Stimulated activated CD8-positive, alpha-beta memory T cell treated with anti-CD3 and anti-CD28 coated beads, Interleukin-15, amount 100 ng/mL, for 1 hour (primary cell): ENCODE measurements at places on chromosomes 12 and 14.

DNA sequence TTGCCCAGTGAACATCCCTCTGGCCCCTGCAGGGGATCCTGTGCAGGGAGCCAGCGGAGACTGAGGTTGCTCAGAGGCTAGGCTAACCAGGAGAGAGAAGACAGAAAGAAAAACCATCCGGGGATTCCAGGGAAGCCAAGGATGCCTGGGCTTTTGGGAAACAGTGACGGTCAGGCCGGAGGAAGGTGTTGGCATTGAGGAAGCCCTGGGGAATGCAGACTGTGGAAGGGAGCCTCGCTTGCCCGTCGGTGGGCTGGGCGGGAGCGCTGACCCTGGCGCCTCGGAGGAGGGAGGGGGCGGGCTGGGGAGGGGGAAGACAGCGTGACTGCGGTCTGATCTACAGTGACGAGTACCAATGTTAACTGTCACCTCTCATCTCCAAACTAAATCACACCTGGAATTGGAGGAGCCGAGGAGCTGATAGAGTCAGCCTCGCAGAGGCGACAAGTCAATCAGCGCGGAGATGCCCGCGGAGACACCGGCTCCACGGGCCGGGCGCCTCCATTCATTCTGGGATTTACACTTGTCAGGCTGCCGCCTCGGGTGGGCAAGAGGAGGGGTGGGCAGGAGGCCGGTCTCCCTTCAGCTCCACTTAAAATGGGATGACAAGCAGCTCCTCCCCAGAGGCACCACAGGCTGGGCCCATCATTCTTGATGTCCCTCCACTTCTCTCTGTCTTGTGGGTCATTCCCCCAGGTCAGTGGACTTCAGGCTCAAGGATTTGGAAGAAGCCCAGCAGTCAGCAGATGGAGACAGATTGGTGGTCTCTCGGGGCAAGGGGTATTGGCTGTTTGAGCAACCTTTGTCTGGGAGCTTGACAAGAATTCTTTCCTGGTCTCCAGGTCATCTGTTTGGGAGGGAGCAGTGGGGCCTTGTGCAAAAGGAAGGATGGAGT lies 20.4 kb upstream of the GPATCH2L start:
- DNase-seq, result no peak

GRCh38 chr12:8917751-8918150 lies 3.4 kb downstream of the PHC1 start:
- no peak for DNase-seq

- no peak for DNase-seq
These were observed 21.8 kb upstream of the EIF2B2 start for GRCh38 chr14:74980731-74981461.

- DNase-seq, result no peak
These were observed 11.2 kb downstream of the C2CD5 start for GRCh38 chr12:22533155-22533554.

- no peak for DNase-seq
These were observed 12.5 kb downstream of the EGLN3 start for GRCh38 chr14:33938131-33938949.

DNA sequence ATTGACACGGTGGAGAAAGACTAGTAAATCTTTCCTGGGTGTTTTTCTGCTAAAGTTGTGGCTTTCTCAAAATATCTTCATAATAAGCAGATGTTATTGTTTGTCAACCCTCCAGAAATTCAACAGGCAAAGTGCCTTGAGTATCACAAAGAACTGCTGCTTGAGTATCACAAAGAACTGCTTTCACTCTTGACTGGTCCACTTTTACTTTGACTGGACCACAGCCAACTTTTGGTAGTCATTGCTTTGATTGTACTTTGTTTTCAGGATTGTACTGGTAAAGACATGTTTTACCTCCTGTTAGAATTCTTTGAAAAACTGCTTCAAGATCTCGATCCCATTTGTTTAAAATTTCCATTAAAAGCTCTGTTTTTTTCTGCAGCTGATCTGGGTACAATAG lies 62.6 kb downstream of the PDZRN4 start:
- no peak for DNase-seq

GRCh38 chr14:70156592-70156991 lies 32.2 kb downstream of the SLC8A3 start:
- DNase-seq, result no peak

GRCh38 chr12:32205731-32206130 lies 99.1 kb downstream of the BICD1 start:
- no peak for DNase-seq

- no peak for DNase-seq
These were observed 66.0 kb upstream of the GALNT9 start for GRCh38 chr12:132395192-132395907.

- no peak for DNase-seq
These were observed 1.5 kb upstream of the PPP1CC start for GRCh38 chr12:110744151-110744571.

DNA sequence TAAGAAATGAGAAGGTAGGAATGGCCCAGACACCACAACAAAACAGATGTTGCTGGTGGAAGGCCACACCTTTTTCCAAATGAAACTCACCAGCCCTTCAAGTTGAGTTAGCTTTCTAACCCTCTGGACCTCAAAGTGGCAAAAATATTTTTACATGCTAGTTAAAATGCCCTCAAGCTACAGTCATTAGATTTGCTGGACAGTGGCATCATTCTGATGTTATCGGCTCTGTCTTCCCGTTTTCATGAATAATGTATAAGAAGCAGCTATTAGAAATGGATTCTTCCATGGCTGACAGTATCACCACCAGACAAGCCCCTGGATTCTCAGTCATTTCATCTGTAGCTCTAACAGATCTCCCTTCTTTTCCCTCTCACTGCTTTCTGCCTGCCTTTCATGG lies 37.1 kb upstream of the PLXNC1 start:
- no peak for DNase-seq

DNA sequence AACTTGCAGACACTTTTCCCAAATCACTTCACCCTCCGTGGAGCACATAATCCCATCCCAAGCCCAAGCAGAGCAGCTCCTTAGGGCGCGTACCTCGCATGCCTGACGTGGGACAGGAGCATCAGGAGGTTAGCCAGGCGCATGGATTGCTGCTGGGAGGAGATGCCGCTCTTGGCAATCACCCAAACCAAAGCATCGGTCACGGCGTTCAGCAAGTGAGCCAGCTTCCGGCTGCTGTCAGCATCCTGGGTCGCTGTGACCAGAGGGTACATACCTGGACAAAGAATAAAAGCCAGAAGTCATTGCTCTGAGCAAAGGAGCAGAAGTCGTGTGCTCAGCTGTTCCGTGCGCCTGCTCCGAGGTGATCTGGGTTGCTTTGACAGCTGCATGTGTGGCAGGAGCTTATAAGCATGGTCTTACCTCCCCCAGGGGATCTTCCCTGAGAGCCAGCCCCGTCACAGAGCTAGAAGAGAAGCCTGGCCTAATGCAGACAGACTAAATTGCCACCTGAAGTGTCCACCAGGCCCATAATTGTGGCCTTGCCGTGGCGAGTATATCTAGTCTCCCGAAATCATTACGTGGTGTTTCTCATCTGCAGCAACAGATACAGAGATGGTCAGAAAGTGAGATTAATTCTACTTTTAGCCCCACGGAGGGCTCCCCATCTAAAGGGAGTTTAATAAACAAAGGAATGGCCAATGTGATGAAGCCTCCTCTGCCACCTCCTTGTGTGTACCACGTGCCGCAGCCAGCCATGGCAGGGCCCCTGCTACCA lies 59.1 kb downstream of the ESR2 start:
- no peak for DNase-seq

DNA sequence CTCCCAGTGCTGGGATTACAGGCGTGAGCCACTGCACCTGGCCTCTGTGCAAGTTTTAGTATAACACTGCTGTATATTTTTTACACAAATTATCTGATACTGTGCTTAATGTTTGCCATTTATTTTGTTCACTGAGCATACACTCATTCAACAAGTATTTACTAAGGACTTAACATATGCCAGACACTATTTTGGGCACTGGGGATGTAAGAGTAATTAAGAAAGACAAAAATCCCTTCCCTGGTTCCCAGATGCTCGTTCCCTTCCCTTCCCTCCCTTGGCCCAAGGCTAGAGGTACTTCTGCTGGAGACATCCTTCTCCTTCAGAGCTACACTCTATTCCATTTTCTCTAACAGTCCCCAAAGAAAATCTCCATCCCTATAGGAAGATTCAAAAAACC lies 12.5 kb downstream of the CIT start:
- no peak for DNase-seq

- DNase-seq, result no peak
These were observed 333.4 kb upstream of the ATXN7L3B start for GRCh38 chr12:74204236-74204635.

- no peak for DNase-seq
These were observed 37.3 kb upstream of the FERMT2 start for GRCh38 chr14:52988139-52988538.

DNA sequence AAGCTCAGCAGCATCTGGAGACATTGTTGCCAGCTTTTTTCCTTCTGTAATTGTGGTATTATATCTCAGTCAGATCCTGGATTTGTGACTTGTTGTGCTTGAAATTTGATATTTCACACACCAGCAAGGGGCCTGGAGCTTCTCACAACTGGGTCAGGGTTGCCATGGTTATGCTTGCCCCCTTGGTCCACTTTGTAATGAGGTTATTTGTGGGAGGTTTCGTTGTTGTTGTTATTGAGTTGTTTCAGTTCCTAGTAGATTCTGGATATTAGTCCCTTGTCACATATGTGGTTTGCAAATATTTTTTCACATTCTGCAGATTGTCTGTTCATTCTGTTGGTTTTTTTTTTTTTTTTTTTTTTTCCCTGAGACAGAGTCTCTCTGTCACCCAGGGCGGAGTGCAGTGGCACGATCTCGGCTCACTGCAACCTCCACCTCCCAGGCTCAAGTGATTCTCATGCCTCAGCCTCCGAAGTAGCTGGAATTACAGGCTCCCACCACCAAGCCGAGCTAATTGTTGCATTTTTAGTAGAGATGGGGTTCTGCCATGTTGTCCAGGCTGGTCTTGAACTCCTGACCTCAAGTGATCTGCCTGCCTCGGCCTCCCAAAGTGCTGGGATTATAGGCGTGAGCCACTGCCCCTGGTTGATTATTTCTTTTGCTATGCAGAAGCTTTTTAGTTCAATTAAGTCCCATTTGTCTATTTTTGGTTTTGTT lies 80.6 kb upstream of the ETV6 start:
- no peak for DNase-seq
